Foreskin melanocyte (primary cell): ENCODE measurements at places on chromosomes 5 and 9.

DNA sequence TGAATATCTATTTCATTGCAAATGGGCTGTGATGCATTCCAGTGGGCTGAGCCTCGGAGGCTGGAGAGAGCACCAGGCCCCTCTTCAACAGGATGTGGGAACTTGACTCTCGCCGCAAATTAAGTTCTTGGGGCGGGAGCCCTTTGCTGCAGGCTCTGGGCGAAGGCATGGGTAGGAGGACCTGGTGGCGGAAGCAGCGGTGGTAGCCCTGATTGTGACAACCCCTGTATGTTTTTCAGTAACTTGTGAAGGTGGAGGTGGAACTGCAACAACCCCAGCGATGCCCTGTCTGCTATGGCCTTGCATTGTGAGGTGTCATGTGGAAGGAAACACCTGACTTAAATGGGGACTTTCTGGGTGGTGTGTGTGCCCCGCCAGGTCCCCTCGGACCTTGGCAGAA, 9.4 kb downstream of the FYB1 start:
- DNase-seq, result no peak

- DNase-seq, result no peak
These were observed 54.0 kb upstream of the MCCC2 start for GRCh38 chr5:71533142-71533541.

DNA sequence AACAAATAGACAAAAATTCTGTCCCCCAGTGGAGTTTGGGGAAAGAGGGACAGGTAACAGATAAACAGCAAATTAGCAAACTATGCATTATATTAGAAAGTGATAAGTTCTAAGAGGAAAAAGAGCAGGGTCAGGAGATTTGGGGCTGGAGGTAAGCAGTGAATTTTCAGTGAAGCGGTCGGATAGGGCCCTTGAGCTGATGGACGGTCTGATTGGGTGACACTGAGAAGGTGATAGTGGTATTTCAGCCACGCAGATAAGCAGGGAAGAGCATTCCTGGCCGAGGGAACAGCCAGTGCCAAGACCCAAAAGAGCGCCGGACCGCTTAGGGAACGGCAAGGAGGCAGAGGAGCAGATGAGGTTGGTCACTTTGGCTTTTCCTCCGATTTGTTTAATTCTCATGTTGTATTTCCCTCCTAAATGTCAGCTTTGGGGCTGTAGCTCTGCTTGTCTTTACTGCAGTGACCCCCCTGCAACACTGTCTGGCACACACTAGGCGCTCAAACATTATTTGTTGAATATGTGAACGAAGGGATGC, 1.1 kb upstream of the PTPN3 start:
- DNase-seq, result no peak

DNA sequence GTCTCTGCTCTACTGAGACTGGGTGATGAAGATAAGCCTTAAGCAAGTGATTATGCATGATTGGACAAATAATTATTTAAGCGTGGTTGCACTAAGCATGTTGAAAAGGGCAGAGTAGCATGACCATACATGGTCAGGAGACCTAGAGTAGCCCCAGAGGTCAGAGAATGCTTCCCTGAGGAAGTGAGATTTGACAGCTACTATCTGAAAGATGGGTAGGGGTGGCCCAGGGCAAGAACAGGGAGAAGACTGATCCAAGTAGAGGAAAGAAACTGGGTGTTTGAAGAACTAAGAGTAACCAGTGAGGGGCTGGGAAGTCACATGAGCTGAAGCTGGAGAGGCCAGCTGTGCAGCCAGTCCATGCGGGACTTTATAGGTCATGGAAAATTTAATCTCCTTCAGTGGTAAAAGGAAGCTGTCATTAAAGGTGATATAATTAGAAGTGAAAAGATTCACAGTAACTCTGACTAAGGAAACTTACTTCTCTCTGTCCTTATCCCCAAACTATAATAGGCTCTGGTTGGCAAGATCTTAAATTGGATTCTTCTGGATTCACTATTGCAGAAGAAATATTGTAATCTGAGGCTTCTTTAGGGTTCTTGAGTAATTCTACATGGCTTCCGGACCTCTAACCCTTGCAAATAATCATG, 35.2 kb downstream of the YIPF5 start:
- no peak for DNase-seq

GRCh38 chr5:120122703-120123102, 341.4 kb upstream of the PRR16 start:
- no peak for DNase-seq

DNA sequence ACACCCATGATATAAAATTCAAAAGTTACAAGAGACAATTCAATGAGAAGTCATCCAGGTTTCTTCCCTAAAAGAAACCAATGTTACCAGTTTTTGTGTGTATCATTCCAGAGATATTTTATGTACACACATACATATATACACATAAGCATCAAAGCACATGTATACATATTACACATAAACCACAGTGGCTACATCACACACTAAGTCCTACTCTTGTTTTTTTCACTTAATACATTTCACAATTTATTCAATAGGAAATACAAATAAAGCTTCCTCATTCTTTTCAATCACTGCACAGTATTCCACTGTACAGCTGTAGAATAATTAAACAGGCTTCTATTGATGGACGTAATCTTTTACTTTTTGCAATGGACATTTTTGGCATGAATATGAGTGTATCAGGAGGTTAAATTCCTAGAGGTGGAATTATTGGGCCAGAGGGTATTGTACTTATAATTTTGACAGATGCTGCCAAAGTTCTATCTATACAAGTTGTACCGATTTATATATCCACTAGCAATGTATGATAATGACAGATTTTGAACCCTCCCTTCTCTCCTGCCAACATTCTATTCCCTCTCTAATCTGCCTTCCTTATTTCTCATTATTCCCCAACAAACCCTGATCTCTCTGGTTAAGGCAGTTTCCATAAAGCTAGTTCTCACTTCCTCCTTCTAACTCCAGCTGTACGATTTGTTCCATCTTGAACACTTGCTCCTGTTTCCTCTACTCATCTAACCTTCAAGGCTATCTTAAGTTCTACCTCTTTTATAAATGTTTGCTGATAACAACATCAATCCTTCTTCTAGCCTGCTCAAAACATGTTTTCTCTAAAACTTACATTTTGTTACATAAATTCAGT, 35.2 kb downstream of the MRPS27 start:
- DNase-seq, result no peak

DNA sequence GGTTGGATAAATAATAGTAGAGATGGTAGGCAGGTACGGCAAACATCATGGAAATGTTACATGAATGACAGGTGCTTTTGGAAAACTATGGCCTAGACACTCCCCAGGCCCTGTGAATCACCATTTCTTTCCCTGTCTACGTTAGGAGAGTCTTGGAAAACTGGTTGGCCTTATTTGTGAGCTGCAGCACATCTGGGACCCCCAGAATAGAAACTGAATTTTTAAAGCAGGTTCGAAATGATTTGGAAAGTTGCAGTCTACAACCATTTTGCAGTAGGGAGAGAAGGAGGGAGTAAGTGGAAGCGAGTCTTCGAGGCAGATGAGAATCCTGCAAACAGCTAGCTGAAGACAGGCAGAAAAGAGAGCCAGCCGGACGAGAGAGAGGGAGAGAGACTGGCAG, 13.0 kb downstream of the C1QTNF2 start:
- no peak for DNase-seq

DNA sequence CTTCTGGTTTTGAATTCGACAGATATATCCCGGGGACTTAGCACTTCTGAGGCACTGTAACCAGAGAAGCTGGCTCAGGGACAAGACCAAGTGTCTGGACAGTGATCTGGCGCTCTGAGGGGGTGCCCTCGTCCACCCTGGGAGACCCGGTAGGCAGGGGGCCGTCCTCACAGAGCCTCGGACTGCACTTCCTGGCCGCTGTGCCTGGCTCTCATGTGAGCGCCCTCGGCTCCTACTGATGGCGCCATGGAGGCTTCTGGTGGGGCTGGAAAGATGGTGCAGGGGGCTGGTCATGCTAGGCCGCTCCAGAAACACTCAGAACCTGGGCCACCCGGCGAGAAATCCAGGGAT, 18.8 kb upstream of the SLC6A3 start:
- DNase-seq, result no peak

DNA sequence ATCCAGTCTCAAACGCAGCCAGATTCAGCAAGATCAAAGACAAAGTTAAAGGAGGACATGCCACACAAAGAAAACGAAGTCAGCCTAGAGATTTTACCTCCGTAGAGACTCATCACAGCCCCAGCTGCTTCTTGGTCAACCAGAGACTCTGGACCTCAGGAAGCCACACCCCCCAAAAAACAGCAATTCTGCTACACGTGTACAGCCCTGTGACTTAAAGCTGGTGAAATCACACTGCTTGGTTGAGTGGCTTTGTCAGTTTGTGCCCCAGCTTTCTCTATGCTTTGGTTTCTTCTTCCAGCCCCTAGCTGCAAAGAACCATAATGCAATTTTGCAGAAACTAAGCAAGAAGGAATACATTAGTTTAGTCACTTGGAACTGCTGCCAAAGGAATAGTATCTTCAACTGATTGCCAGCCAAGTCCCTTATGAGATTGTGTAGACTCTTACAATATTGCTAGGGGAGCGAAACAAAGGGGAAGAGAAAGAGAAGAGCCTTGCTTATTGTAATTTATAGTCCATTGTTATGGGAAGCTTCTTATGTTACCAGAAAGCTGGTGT, 158.8 kb upstream of the ZNF462 start:
- no peak for DNase-seq

- DNase-seq, result no peak
These were observed 67.4 kb downstream of the ZNF608 start for GRCh38 chr5:124678922-124679519.

DNA sequence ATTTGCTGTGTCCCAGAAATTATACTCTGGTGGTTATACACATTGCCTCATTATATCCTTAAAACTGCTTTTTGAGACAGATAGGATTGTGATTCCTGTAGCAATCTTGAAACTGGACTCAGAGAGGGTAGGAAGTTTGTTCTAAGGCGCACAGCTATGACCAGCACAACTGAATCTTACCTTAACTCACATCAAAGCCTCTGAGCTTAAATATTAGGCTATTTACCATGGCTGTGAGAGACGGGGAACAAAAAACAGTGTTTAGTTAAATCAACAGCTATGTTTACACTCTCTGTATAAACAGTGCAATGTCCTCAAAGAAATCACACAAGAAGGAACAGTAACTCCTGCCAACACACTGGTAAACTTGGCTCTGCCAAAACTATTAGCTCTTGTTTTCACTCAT, 50.9 kb upstream of the TUT7 start:
- DNase-seq, result no peak

DNA sequence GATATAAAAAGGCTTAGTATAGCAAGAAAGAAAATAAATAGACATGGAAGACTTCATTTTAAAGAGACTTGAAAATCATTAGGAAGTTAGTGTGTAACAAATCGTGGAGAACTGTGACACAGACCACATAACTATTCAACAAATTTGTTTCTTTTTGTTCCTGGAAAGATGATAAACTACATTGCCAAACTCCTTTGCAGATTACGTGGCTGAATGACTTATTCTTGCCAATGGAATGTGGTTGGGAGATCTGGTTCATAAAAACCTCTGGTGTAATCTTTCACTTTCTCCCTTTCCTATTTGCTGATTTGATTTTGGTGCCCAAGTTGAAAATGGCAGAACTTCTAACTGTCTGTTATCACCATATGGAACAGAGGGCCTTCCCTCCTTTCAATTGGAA, 328.9 kb upstream of the MEF2C start:
- no peak for DNase-seq

- DNase-seq, result no peak
These were observed 139.8 kb upstream of the SMARCA2 start for GRCh38 chr9:1875251-1875851.

- no peak for DNase-seq
These were observed 39.2 kb downstream of the TLE4 start for GRCh38 chr9:79610791-79611614.

- no peak for DNase-seq
These were observed 745.6 kb upstream of the ZNF608 start for GRCh38 chr5:125491986-125492492.
